ENCODE measurements at places on chromosomes 5 and 9. TPM values are rescaled to one million over a fixed set of nuclear protein-coding genes. Genes with fewer than 3 reads are reported as not detected.

DNA sequence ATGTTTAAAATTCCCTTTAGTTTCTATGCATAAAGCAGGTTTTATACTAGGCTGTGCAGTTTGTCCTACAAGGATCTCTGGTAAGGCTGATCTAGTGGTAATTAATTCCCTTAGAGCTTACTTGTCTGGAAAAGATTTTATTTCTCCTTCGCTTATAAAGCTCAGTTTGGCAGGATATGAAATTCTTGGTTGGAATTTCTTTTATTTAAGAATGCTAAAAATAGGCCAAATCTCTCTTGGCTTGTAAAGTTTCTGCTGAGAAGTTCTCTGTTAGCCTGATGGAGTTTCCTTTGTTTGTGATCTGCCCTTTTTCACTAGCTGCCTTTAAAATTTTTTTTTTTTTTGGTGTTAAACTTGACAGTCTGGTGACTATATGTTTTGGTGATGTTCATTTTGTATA lies 237.1 kb upstream of the TLE4 start:
- DNase-seq, result no peak

TTC16 gene
- total RNA-seq, result 0.14 TPM

GRCh38 chr5:94180761-94181160 lies 437.6 kb downstream of the KIAA0825 start:
- DNase-seq, result no peak

ACSL6 gene
- 1.6 TPM for total RNA-seq

DNA sequence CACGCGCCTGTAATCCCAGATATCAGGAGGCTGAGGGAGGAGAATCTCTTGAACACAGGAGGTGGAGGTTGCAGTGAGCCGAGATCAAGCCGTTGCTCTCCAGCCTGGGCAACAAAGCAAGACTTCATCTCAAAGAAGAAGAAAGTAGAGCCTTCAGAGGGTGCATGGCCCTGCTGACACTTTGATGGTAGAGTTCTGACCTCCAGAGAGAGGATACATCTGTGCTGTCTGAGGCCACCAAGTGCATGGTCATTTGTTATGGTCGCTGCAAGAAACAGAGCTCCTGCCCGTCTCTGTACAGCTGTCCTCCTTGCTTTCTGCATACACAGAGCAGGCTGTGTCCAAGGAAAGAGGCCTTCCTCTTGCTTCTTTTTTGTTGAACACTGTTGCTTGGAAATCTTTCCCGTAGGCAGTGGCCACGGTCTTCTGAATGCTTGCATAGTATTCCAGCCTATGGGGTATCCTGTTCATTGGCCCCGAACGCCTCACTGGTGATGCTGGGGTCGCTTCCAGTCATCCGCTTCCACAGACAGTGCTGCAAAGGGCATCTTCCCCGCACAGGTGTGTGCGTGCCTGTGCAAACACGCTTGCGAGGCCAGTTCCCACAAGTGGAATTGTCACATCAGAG lies 36.8 kb upstream of the UNC5A start:
- no peak for DNase-seq

BRD8 gene
- 71.7 TPM for total RNA-seq

All from thoracic aorta (tissue), 2 donors.